ENCODE measurements at places on chromosomes 3 and 15.

GRCh38 chr3:115085197-115085865, 61.8 kb downstream of the ZBTB20 start:
- no peak for DNase-seq

DNA sequence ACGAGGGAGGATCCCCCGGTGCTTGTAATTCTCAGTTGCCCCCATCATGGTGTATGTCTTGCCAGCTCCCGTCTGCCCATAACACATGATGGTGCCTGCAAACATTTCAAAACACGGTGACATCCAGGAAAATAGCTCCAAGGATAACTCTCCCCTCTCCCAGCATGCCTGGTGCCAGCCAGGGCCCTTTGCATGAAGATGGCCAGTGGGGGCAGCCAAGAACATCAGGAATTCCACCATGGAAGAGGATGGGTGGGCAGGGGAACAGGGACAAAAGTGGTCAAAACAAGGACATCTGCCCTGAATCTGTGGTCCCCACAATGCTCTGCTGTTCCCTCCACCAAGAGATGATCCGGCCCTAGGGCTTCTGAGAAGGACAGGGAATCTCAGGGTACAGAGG, 9.0 kb downstream of the KIF9 start:
- DNase-seq, result no peak

DNA sequence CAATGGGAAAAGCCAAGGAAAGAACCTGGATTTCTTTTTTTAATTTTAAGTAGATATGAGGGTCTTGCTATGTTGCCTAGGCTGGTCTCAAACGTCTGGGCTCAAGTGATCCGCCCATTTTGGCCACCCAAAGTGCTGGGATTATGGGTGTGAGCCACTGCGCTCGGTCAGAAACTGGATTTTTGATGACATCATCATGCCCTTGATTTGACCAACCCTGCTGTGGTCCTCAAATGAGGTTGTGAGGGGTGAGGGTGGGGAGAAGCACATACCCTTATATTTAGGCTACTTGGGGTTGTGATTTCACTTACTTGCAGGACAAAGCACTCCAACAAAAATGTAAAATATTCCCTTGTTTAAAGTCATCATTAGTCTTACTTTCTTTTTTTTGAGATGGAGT, 70.4 kb downstream of the C3orf38 start:
- DNase-seq, result no peak

DNA sequence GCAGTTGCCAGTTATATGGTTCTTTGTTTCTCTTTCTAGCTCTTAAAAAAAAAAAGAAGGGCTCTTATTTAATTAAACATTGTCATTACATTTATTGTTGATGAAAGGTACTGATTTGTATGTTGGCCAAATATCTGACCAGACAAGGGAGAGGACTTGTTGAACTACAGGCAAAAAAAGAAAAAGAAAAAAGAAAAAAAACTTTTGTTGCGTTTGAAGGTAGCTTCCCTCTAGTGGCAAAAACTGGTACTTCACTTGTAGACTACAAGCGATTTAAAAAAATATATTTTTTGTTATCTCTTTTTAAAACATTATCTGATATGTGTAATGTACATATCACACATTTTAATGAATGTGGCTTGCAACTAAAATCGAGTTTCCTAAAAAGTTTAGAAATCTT, 280.6 kb downstream of the ROBO2 start:
- peak; percentile 67 for DNase-seq

DNA sequence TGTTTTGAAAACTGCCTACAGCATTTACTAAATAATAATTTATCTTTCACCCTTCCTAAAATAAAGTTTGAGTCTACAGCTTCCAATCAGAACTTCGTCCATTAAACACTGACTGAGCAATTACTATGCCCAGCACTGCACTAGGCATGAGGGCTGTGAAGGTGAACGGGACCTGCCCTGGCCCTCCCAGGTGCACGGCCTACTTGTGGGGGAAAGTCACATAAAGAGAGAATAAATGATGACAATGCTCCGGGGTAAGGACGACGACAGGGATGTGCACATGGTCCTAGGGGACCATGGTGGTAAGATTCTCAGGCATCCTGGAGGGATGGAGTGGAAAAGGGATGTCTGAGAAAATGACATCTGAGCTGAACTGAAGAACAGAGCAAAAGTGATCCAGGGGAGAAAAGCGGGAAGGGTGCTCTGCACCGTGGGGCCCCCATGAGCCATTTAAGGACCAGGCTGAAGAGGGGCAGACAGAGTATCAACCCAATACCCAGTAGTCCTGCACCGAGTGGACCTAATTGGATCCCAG, 11.5 kb downstream of the PLA2G4F start:
- no peak for DNase-seq

- DNase-seq, result peak; percentile 55
Observed at GRCh38 chr3:125119752-125120378, 64.1 kb upstream of the HEG1 start.

- DNase-seq, result no peak
Observed at GRCh38 chr3:178277605-178278004, 258.6 kb upstream of the KCNMB2 start.

Measured in suppressor macrophage (primary cell).